ENCODE measurements at places on chromosomes 2 and 18.

DNA sequence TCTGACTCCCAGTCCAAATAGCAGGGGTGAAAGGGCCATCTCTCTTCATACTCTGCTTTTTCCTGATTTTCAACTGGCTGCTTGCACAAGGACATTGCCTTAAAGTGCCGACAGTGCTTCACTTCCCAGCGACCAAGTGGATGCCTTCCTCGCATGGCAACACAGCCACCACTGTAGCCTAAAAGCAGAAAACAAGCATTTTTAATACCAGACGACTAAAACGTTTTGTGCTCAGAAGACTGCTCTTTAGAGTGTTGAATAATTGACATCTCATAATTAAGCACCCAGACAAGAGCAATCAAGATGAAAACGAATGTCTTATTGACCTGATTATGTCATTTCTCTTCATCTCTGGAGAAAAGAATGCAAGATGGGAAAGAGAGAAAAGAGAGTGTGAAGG lies 75.2 kb downstream of the PLA2R1 start:
- no peak for DNase-seq

GRCh38 chr2:157160111-157160510 lies 97.4 kb upstream of the GALNT5 start:
- DNase-seq, result no peak

GRCh38 chr18:52322307-52322706 lies 17.7 kb upstream of the DCC start:
- no peak for DNase-seq

DNA sequence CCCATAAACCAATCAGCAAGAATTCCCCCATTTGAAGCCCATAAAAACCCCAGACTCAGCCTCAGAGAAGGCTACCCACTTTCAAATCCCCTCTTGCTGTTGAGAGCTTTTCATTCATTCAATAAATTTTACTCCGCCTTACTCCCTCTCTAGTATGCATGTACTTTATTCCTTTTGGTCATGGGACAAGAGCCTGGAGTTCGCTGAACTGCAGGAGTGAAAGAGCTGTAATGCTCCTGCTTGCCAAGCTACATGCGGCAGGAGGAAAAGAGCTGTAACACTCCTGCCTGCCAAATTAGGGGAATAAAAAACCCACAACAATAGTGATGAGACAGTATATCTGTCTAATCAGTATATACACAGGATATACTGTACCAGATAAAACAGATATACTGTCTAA lies 1261.7 kb downstream of the LRP1B start:
- DNase-seq, result no peak

GRCh38 chr2:220687231-220687843 lies 884.8 kb downstream of the EPHA4 start:
- no peak for DNase-seq

- DNase-seq, result no peak
Observed at GRCh38 chr2:97743913-97744312, 30.5 kb downstream of the ZAP70 start.

- no peak for DNase-seq
Observed at GRCh38 chr2:241780939-241781569, 4.4 kb downstream of the GAL3ST2 start.

DNA sequence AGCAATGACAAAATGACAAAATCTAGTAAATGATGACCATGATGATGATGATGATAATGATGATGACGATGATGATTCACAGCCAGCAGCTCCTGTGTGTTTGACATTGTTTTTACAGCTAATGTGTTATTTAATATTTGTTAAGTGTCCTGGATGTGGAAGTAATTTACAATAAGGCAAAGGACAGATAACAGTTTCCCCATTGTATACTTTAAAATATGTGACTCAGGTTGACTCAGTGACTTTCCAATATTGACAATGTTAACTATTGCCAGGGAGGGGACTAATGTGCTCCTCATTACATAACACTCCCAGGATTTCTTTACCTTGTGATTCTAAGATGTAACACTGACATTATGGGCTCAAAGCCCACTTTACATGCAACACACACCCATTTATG lies 602.2 kb downstream of the FBXO15 start:
- DNase-seq, result no peak
